T-helper 2 cell treated with Interferon-gamma antibody and Interleukin-4, amounts not matched to agents 5 μg/mL and 100 μg/mL, for 36 hours (primary cell): ENCODE measurements at places on chromosomes 3 and 15.

GRCh38 chr3:128182656-128183055 lies 29.4 kb downstream of the EEFSEC start:
- no peak for DNase-seq

- no peak for DNase-seq
Observed at GRCh38 chr3:171353423-171353822, 106.8 kb downstream of the TNIK start.

DNA sequence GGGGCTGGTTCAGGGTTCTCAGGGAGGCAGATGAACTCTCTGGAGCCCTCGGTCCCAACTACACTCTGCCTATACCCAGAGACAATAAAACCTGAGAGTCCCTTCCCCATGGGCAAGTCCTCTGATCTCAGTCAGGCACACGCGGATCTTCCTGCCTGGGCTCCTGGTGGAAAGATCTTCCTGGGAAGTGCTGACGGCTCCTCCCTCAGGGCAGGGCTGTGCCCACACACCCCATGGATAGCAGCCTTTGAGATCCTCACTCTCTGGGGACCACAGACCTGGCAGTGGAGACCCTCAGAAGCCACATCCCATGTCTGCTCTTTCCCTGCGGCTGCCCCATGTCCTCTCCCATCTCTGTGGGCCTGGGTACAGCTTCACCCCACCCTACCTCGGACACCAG lies 10.4 kb downstream of the SH2D7 start:
- no peak for DNase-seq

DNA sequence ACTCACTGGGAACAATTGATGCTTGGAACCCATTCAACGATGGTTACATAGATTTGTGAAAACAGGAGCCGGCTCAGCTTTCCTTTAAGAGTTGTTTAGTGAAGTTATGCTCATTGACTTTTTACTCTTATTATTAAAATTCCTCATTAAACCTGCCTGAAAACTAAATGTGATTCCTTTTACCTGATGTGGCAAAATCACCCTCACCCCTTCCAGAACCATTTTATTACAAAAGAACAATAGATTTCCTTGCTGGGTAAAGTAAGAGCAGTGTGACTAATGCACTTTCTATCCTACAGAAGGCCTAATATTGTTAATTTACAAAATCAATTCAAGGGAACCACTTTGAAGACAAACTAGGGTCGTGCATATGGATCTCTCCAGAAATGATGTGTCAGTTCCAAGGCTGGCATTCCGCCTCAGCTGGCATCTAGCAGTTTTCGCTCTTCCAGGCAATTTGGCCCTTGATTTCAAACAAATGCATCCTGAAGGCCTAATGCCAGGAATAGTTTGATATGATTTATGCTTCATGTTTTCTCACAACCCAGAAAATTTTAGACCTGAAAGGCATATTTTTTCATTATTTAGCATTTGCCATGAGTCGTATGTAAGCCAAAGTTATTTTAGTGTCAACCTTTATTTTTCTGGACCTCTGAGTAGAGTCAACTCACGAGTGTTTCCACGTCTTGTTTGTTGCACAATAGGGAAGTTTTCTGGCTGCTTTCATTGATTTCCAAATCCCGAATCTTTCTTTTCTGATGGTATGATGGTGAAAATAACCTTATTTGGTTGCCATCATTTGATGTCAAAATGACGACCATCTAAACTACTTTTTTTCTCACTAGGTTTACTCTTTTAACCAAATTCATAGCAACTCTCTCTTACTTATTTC lies 447.8 kb downstream of the MECOM start:
- DNase-seq, result no peak

DNA sequence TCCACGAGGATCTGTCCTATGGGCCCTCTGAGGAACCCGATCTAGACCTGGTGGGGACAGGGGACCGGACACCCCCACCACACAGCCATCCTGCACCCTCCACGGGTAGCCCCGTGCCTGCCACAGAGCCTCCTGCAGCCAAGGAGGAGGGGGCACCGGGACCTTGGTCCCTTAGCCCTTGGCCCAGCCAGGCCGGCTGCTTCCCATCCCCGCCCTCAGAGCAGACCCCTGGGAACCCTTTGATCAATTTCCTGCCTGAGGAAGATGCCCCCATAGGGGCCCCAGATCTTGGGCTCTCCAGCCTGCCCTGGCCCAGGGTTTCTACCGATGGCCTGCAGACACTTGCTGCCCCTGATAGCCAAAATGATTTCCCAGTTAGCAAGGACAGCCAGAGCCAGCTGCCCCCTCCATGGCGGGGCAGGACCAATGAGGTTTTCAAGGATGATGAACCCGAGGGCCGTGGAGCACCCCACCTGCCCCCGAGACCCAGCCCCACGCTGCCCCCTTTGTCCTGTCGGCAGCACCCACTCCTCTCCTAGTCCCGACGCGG lies 91.5 kb downstream of the TBC1D2B start:
- no peak for DNase-seq

GRCh38 chr3:142861926-142862325 lies 27.0 kb downstream of the PCOLCE2 start:
- no peak for DNase-seq

DNA sequence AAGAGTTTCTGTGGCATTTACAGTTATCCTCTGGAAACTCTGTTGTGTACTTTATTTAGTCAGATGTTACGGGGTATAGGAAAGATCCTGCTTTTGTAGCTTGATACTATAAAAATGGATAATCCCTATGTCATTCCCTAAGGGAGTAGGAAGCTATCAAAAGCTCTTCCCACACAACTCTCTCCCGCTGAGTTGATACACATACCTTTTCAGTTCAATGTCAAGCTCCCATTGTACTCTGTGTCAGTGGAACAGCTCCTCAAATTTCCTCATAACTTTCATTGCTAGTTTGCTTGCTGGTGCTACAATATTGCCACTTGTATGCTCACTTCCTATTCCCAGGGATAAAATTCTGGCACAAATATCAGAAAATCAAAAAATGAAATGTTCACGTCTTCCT lies 893.3 kb upstream of the GBE1 start:
- no peak for DNase-seq

- no peak for DNase-seq
Observed at GRCh38 chr15:48084759-48085590, 35.8 kb upstream of the SLC24A5 start.

DNA sequence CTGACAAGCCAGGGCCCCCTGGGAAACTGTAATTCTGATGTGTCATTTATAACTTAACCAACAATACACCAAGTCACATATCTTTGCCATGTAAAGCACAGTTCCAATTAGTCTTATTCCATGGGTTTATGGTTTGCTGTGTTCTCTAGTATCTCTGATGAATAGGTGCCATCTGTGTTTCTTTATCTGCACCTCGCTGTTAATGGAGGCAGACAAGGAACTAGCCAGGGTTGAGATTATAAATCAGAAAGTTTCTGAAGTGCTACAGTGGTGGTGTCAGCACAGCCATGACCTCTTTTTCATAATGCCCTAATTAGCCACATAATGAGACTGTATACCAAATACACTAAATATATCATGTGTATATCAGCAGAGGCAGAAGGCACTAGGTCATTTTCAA lies 866.4 kb downstream of the PLOD2 start:
- DNase-seq, result no peak

GRCh38 chr3:14389166-14389606 lies 13.2 kb upstream of the SLC6A6 start:
- DNase-seq, result no peak

DNA sequence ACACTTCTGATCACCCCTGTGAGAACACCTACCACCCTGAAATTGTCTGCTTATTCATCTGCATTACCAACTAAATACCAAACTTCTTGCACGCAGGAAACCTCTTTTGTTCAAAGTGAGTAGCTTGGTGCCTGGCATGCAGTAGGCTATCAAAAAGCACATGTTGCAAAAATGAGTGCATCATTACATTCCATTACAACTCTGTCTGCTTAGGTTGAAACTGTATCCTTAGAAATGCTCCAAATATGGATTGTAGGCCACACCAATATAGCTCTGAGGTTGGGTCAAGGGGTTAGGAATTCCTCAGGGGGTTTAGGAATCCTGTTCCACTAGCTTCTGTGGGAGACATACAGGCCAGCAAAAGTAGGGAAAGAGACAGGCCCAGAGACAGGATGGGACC lies 107.2 kb downstream of the THRB start:
- DNase-seq, result no peak

DNA sequence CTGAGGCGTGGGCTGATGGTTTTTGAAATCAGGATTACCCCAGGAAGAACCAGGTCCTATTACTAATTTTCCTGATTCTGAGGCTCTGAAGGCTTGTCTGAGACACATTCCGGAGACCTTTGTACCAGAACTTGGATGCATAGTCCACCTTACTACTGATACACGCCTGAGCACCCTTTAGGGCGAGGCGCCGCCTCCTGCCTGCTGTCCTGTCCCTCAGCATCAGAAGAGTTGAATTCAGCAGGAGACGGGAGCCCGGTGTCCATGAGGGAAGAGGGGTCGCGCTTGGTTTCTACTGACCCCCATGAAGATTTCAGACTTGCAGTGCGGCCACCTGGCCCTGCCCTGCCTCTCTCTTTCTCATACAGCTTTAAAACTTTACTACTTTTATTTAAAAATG lies 49.9 kb downstream of the KLF13 start:
- no peak for DNase-seq

GRCh38 chr3:2940062-2940461 lies 170.1 kb downstream of the IL5RA start:
- DNase-seq, result no peak

DNA sequence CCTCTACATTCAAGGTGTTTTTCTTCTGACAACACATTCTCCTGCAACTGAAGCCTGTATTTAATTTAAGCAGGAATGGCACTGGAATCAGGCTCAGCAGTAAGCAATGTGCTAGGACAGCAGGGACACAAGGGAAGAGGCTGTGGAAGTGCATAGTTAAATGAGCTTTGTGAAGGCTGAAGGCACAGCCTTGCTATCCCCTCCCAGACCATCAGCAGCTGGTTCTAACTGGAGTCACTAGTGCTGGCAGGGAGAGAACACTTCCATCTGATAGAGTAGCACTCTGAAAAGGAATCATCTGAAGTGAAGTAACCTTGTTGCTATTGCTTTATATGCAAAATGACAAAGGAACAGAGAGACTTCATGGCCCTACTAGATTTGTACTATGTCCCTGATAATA lies 14.7 kb downstream of the UQCC5 start:
- DNase-seq, result no peak

GRCh38 chr15:39145854-39146625 lies 434.8 kb upstream of the THBS1 start:
- DNase-seq, result no peak
